RPMI8226 (cell line): ENCODE measurements at places on chromosomes 16 and 17.

DNA sequence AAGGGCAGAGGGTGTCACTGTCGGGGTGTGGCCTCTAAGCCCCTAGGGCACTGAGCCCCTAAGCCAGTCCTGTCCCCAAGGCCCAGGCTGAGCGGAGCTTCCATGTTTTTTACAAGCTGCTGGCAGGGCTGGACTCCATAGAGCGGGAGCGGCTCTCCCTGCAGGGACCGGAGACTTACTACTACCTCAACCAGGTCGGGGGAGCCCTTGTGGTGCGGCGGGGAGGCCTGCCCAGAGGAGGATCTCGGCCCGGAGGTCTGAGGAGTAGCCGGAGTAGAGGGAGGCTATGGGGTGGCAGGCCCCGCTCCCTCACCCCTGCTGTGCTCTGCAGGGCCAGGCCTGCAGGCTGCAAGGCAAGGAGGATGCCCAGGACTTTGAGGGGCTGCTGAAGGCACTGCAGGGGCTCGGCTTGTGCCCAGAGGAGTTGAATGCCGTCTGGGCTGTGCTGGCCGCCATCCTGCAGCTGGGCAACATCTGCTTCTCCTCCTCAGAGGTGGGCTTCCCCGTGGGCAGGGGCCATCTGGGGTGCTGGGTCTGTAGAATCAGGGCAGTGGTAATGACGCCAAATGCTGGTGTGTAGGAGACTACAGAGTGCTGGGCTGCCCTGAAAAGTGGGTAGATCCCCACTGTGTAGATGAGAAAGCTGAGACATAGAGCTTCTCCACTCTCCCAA is 4.9 kb downstream of the MYO15B start:
- no peak for DNase-seq

GRCh38 chr17:68455901-68456338 is 1.4 kb downstream of the WIPI1 start:
- DNase-seq = no peak

- DNase-seq = no peak
Observed at GRCh38 chr17:74833501-74834377, 25.9 kb downstream of the GRIN2C start.

DNA sequence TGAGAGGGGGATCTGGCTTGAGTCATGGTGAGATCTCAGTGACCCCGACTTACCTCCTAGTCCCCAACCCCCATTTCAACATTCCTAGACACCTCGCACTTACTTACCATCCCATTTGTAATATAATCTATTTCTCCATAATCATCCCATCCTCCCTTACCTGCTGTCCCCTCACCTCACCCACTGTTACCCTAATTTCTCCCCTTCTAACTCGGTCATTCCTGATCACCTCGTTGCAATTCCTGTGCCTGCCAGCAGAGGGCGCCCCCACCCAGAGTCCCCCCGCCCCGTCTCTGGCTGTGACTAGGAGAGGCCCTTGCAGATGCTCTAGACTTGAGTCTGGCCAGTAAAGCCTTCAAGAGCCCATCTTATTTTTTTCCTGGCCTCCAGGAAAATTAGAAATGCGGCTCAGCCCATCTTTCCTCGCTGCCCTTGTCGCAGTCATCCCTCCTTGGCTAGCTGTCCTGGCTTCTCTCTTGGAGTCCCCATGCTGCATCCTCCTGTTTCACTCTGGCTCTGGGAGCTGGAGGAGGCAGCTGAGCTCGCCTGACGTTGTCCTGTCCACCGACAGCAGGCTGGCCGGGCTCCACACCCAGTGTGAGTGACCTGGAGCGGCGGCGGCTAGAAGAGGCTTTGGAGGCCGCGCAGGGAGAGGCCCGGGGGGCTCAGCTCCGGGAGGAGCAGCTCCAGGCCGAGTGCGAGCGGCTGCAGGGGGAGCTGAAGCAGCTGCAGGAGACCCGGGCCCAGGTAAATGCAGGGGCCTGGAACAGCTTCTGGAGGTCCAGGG is 5.0 kb downstream of the TBKBP1 start:
- DNase-seq = peak; percentile 63

- DNase-seq = no peak
Observed at GRCh38 chr17:8696906-8697305, 47.7 kb downstream of the CCDC42 start.

DNA sequence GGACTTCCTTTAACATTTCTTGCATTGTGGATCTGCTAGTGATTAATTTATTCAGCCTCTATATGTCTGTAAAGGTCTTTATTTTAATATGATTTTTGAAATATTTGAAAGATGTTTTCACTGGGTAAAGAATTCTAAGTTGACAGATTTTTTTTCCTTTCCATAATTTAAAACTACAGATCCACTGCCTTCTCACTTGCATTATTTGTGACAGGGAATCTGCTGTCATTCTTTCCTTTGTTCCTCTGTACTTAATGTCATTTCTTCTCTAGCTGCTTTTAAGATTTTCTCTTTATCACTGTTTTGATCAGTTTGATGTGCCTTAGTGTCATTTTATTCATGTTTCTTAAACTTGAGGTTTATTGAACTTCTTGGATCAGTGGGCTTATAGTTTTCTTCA is 159.9 kb downstream of the CYB561 start:
- DNase-seq = no peak

DNA sequence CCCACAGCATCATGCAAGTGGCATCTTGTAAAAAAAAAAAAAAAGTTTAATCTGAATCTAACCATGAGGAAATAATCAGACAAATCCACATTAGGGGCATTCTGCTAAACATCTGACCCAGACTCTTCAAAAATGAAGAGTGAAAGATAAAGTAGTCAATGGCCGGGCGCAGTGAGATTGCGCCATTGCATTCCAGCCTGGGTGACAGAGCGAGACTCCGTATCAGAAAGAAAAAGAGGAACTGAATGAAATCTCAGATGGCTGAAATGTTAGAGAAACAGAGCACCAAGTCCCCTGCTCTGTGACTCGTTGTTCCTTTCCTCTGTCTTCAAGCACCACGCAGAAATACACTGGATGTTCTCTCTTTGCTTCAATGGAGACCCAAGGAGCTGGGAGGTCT is 12.7 kb upstream of the RNF135 start:
- DNase-seq = no peak

GRCh38 chr17:57442914-57443571 is 186.7 kb downstream of the MSI2 start:
- no peak for DNase-seq

GRCh38 chr16:56422896-56423441 is 2.4 kb downstream of the AMFR start:
- no peak for DNase-seq

DNA sequence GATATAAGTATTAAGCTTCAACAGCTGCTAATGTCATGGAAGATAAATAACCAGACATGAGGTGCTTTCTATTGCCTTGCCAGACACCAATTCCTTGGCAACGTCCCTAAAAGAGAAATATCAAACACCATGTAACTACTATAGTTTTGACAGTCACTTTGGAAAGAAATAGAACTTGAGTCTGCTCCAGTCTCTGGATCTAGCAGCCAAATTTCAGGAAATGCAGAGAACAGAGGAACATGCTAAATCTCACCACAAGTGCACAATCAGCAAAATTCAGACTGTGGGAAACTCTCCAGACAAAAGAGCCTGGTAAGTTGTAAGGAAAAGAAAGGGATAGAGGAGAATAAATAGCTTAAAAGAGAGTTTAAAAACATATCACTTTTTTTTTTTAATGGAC is 28.4 kb upstream of the TANC2 start:
- no peak for DNase-seq

- no peak for DNase-seq
Observed at GRCh38 chr17:77308861-77309726, 168.3 kb downstream of the SEC14L1 start.

DNA sequence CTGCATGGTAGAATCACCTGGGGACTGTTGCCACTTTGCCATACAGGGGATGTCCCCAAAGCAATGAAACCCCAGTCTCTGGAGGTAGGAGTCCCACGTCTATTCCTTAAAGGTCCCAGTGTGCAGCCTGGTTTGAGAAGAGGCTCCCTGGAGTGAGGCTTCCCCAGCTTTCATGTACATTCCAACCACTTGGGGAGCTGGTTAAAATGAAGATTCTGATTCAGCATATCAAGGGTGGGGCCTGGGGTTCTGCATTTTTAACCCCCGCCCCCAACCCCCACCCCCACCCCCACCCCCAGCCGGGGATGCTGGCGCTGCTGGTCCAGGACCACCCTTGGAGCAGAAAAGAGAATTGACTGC is 241.2 kb downstream of the FOXL1 start:
- DNase-seq = no peak

DNA sequence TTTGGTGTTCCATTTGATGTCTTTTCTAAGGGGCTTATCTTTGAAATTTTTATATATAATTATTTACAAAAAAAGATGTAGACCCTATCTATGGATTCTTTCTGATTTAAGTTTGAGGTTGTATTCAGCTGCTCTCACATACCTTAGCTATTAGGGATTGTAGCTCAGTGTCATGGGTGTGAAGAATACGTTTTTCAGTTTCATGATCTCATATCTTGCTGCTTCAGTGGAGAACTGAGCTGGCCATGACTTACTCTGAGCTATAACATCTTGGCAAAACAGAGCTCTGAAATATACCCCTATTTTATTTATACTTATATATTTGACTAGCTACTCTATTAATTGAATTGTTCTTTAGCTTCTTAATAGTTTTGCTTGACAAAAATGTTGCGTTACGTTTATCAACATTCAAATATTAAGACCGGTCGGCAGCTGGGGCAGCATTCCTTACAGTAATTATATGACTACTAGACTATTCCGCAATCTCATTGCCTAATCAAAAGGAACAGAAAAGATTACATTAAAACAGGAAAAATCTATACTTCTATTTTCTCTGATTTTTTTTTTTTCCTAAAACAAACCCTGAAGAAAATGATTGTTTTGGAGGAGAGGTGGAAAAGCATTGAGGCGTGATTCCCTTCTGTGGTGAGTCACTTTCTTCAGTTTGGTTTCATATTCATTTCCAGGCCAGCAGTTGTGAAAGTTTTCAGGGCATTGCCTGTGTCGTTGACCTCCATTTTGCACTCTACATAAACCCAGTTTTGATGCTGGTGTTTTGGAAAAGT is 24.1 kb upstream of the KRT24 start:
- no peak for DNase-seq

- DNase-seq = no peak
Observed at GRCh38 chr16:27737513-27737912, 187.6 kb downstream of the KATNIP start.

- DNase-seq = peak; percentile 63
Observed at GRCh38 chr17:48295362-48296288, 134.4 kb downstream of the SKAP1 start.

DNA sequence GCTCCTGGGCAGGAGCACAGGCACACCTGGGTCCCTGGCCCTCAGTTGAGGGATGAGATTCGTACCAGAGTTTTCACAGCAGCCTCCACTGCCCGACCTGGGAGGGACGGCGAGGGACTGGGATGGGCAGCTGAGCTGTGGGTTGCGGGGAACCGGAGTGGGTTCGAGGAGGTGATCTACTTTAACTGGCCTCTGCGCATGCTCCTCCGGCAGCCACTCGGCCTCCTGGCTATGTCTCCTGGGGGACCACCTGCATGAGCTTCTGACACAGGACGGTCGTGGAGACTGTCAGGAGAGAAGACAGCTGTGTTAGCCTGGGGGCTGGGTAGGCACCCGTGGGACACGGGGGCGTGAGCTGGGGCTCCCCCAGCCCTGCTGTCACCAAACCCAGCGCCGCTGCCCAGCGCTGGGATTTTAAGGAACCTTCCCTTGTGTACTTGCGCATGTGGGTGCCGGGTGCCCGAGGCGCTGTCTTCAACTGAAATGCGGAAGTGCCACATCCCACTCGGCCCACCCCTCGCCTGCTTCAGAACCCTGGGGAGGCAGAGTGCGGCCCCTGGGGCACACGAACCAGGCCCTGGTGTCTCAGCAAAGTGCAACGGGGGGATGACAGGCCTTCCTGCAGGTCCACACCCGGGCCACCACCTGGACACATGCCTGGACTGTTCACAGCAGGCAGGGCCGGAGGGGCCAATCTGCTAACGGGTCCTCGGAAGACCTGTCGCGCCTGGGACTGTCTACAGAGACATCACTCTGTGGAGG is 36.4 kb downstream of the SLC7A5 start:
- DNase-seq = no peak

DNA sequence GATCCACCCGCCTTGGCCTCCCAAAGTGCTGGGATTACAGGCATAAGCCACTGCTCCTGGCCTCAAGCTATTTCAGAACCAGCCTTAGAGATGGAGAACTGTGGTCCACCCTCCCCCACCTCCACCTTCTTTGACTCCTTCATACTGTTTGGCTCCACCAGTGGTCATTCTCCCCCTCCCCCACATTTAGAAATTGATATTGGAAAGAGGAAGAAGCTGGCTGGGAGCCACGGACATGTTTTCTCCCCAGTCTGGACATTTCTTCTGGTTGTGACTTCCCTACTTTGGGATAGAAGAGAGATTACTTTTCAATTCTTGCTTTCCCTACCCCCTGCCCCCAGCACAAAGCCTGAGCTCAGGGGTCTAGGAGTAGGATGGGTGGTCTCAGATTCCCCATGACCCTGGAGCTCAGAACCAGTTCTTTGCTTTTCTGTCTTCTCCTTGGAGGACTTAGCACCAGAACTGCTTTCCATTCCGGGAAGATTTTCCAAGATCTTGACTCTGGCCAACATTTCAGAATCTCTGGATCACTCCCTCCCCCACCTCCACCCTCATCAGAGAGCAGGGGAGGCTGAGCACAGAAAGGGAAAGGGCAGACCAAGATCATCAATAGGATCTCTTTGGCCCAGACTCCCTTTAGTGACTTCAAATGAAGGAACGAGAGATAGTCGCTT is 16.3 kb downstream of the CAVIN1 start:
- DNase-seq = no peak

DNA sequence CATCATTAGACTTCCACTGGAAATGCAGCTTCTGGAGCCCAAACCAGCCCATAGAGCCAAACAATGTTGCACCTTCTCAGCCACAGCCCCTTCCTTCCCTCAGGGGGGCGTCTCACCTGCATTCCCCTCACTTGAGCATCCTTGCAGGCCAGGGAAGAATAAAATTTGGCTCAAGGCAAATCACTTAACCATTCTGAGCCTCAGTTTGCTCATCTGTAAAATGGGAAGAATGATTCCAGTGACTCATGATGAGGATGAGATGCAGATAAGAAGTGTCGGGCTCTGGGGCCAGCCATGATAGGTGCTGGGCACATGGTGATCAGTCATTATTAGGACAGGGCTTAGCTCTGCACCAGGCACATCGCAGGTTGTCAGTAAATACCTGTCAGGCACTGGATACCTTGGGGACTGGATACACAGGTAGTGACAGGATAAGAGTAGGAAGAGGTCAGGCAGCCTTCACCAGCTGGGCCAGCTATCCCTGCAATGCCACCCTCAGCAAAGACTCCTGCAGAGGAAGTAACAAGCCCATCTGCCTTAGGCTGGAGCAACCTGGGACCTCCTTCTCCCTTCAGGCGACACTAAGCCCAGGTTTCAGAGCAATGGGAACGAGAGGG is 208.0 kb upstream of the TNRC6C start:
- no peak for DNase-seq

- peak; percentile 94 for DNase-seq
Observed at GRCh38 chr16:53094013-53094630, 39.3 kb downstream of the CHD9 start.

- DNase-seq = no peak
Observed at GRCh38 chr16:4114257-4115208, 1.7 kb downstream of the ADCY9 start.
